Stimulated activated naive CD8-positive, alpha-beta T cell treated with anti-CD3 and anti-CD28 coated beads, Interleukin-15, amount 100 ng/mL, for 72 hours (primary cell): ENCODE measurements at places on chromosomes 16 and 17.

DNA sequence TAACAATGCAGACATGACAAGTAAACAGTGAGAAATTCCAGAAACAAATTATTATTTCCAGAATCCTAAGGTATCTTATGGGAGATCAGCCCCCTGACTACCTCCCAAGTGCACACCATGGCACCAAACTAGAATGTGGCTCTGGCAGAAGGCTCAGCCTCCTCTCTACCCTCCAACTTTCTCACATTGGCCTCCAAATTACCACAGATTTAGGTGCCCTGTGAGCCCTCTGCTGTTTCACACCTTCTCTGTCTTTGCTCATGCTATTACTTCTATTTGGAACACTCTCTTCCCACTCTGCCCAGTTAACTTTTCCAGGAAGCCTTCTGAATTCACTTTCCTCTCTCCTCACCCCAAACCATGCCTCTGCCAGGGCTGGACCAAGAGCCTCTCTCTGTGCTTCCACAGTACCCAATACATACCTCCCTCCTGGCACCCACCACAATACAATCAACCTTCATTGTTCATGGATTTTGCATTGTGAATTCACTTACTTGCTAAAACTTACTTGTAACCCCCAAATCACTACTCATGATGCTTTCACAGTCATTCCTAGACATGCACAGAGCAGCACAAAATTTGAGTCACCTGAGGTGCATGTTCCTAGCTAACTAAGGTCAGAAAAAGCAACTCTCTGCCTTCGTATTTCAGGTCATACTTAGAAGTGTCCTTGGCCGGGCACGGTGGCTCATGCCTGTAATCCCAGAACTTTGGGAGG, 31.4 kb downstream of the SMG6 start:
- DNase-seq = no peak

GRCh38 chr16:58026139-58026704, 668 bp downstream of the MMP15 start:
- DNase-seq = no peak

- DNase-seq = no peak
Observed at GRCh38 chr16:55184052-55184451, 140.0 kb upstream of the IRX6 start.

DNA sequence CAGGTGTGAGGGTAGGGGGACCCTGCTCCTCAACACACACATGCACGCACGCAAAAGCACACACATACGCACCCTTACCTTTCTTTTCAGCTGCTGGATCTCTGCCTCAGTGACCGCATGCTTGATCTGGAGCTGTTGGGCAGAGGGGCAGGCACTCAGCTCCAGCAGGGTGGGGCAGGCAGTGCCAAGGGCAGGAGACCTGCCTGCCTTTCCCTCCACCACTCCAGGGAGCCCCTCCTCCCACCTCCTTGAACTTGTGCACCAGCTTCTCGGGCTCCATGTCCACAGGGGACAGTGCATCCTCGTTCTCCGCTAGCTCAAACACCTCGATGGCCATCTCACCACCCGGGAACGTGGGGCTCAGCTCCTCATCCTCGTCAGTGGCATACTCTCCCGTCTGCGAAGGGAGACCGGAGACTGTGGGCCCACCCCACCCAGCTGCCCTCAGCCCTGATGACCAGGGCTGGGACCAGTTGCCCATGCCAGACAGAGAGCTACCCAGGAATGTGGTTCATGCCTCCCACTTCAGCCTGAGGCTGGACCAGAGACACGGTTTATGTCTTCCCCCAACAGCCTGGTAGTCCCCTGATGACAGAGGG, 9.3 kb upstream of the SAMD14 start:
- DNase-seq = no peak

- DNase-seq = no peak
Observed at GRCh38 chr16:48597563-48598387, 12.2 kb downstream of the N4BP1 start.

GRCh38 chr17:40287159-40287493, 553 bp upstream of the CDC6 start:
- DNase-seq = no peak

DNA sequence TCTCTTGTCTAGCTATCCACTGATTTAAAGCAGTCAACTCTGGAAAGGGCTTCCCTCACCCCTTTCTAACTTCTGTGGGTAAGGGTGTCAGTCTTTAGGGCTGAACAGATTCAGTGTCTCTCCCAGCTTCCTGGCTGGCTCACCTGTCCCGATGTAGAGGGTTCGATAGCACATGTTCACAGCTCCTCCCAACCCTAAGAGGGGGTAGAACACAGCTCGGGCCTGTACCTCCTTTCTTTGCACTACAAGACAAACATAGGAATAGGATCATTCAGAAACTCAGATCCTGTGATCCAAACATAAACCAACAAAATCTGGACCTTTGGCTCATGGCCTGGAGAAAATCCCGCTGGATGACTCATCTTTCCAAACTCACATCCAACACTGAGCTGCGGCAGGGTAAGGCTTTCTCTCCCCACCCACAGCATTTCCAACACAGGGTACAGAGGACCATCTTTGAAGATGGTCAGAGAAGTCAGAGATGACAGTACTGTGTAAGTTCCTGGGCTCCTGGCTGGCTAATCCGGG, 5.8 kb upstream of the DHRS13 start:
- no peak for DNase-seq
